Islet precursor cell (in vitro differentiated cells): ENCODE measurements at places on chromosomes 7 and 10.

DNA sequence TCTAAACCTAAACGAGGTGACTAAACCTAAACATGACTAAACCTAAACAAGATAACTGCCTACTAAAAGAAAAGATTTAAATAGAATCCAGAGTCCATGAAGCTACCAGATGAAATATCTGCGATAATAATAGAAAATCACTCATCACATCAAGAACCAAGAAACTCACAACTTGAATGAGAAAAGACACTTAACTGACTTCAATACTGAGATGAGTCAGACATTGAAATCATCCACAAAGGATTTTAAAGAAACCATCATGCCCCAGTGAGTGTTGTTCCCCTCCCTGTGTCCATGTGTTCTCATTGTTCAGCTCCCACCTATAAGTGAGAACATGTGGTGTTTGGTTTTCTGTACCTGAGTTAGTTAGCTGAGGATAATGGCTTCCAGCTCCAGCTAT, 416.0 kb downstream of the CALN1 start:
- DNase-seq: no peak

DNA sequence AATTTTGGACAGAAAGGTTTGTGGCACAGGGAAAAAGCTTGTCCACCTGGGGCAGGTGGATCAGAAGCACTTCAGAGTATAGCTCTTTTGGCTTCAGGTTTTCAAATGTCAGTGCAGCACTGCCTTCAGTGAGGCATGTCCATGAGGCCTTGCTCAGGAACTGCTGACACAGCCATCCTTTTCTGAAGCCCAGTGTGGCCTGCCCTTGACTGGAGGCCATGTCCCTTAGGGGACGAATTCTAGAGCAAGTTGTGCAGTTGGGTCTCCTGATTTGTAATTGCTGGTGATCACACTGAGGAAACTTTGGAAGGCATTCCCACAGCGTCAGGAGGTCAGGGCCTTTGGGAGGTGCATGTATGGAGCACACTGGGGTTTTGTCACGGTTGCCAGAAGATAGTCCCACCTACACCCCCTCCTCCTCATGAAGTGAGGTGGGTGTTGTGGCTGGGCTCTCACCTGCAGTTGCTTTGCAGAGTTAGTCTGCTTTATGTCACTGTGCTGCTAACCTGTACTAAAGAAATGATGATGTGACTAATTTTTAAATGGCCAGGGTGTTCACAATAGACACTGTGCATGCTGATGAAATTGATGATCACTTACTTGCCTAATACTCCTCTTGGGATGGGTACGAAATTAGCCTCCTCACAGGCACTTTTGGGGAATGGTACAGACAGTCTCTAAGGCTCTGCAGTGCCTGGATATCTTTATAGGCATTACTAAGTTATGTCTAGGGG, 41.7 kb downstream of the OGDH start:
- peak; percentile 29 for DNase-seq

DNA sequence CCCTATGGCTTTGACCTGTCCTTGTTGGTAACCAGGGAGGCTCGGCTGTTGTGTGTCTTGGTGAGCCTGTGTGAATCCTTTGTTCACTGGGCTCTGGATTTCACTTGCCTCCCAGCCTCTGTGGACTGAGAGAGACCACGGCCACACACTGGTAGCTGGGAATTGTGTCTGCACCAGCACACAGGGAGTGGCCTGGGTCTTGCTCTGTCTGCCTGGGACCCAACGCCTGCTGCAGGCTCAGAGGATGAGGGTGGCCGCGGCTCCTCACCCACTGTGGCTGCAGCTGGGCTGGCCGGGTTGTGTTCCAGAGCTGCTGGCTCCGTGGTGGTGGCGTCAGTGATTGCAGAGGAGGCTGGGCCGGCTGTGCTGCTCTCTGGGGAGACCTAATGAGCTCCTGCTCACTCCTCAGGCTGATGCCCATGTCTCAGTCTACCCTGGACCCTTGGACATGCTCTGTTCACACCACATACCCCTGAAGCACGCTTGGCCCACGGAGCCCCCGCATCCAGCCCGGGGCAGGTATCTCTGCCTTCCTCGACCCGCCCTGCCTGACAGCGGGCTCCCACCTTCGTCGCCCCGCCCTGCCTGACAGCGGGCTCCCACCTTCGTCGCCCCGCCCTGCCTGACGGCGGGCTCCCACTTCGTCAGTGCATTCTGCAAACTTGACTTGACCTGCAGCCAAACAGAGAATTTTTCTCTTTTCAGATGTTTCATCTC, 328.5 kb downstream of the ADARB2 start:
- DNase-seq: peak; percentile 51

DNA sequence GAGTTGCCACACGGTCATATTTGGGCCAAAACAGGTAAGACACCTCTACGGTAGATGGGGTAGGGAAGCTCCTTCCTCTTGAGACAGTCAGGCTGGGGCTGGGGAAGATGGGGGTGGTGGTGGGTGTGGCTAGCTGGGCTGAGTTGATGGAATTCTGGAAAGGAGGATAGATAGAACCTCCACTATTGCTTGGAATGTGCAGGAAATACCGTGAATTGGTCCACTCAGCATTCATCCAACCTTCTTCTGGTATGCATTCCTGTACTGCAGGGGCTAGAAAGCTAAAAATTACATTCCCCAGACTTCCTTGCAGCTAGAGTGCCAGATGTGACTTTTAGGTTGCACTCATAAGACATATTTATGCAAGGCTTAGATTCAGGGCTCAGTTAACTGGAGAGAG, 24.8 kb downstream of the TLX1 start:
- DNase-seq: no peak

DNA sequence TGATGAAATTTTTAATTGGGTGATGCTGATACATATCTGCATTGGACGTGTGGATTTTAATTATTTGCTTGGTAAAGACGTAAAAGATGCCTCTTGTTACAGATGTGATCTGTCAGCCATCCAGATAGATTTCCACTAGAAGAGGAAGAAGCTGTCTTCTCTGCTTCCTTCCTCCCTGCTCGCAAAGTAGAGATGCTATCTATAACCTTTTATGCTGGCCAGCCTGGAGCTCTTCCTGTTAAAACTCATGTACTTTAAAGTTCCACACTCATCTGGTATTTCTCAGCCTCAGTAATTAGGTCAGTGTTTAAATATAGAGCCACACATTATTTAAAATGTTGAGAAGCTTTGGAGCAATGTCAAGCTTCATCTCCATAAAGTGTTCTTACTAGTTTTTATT, 51.2 kb upstream of the TMEM229A start:
- DNase-seq: no peak

DNA sequence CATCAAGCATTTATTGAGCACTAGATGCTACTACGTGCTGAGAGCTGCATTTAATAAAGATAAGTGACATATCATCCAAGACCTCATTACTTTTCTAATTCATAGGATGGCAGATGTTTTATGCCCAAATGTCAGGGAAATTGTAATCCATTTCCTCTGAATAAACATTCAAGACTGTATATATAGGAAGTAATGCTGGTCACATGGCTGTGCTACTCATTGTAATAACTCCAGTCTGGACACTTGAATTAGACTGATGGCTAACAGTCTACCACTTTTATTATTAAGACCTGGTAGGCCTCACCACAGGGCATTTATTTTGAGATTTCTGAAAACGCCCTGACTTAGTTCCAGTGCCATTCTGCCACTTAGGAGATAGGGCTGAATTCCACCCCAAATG, 36.6 kb downstream of the PIK3AP1 start:
- no peak for DNase-seq

- no peak for DNase-seq
These were observed 81.2 kb downstream of the PAX2 start for GRCh38 chr10:100826661-100826982.

DNA sequence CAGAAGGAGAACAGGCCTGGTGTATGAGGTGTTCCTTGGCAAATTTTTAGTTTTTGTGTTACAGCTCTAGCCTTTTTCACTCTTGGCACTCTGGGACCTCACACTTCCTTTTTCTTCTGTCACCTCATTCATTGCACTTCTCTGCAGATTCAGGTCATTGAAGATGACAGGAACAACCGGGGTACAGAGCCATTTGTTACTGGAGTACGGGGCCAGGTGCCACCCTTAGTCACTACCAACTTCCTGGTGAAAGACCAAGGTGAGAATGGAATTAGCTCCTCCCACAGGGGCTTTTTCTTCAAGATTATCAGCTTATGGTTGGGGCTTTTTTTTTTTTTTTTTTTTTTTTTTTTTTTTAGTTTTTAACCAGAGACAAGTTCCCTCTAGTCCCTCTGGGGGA, 18.5 kb upstream of the CHCHD1 start:
- DNase-seq: no peak

- DNase-seq: no peak
These were observed 262.2 kb downstream of the CCSER2 start for GRCh38 chr10:84590327-84591193.

GRCh38 chr7:30206491-30206890, 71.7 kb downstream of the MTURN start:
- peak; percentile 86 for DNase-seq

DNA sequence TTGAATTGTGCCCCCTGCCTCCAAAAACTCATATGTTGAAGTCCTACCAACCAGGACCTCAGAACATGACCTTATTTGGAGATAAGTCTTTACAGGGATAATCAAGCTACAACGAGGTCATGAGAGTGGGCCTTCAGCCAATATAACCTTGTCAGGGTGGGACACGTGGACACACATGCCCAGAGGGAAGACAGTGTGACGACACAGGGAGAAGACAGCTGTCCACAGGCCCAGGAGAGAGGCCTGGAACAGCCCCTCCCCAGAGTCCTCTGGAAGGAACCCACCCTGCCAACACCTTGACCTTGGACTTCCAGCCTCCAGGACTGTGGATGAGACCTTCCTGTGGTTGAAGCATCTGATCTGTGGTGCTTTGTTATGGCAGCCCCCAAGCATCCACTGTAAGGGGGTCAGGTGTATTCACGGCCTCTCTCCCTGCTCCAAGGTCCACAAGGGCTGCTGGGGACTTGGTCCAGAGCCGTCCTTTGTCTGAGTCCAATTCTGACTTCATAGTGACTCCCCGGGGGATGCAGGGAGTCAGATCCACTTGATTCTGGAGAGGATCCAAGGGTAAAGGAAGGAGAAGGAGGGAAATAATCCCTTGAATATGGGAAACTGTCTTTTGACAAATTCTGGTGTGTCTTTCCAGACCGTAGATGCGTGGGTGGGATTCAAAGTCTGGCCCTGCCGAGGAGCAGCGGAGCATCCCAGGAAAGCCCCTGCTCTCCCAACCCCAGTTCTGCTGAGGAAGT, 7.0 kb downstream of the CALML3 start:
- DNase-seq: peak; percentile 40

DNA sequence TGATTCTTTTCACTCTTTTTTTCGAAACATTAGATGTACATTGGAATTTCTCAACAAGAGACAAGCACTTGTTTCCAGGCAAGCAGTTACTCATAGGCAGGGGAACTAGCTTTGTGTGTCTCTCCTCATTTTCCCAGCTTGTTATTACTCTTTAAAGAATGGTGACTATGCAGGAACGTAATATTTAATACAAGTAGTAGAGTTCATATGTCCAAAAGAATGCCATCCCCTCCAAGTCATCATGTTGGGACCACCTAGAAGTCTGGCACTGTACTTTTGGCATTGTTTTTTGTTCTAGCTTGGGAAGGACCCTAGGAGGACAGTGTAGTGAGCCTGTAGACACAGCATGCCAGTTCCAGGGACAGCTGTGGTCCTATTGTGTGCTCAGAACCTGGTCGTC, 650.7 kb downstream of the INHBA start:
- no peak for DNase-seq

DNA sequence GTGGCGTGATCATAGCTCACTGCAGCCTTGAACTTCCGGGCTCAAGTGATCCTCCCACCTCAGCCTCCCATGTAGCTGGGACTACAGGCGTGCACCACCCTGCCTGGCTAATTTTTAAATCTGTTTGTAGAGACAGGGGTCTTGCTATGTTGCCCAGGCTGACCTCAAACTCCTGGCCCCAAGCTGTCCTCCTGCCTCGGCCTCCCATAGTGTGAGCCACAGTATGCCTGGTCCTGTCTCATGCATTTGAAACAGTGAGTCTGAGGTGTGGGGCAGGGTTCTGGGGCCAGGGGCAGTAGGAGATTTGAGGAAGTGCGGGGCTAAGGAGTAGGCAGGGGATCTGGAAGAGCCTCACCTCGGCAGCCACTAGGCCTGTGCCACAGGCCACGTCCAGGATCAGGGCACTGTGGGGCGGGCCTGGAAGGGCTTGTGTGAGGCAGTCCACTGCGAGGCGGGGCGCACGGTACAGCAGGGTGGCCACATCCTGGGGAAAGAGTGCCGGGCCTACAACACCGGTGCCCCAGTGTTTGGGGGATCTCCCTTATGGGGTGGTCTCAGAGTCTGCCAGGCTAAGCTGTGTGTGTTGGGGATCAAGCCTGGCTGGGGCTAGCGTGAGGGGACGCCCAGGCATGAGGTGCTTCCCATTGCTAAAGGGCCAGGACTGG, 1.5 kb downstream of the METTL27 start:
- no peak for DNase-seq

- DNase-seq: no peak
These were observed 438.1 kb upstream of the FOXK1 start for GRCh38 chr7:4244041-4244440.

GRCh38 chr7:98797150-98797549, 72.7 kb downstream of the TMEM130 start:
- DNase-seq: no peak

DNA sequence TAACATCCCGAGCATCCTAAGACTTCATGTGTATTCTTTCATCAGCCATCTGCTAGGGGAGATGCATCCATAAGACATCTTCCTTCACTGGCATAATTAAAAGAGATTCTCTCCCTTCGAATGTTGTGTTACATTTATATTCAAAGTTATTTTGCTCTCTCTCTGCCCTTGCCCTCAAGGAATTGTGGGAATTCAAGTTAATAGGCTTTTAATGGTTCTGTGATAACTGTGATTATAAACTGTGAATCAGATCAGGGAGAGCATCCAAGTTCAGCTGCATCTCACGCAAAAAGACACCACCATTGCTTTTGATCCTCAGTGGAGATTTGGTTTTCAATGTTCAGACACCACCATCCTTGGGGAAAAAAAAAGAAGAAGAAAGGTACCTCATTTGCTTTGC, 9.2 kb upstream of the TEX36 start:
- DNase-seq: no peak

GRCh38 chr7:28102797-28103196, 77.8 kb downstream of the JAZF1 start:
- no peak for DNase-seq
